Fibroblast of skin of left quadriceps (primary cell): ENCODE measurements at places on chromosomes 1 and 21.
A peak's percentile ranks its signal among the peaks of the same experiment; 100 is the strongest.

- no peak for DNase-seq
Measured at GRCh38 chr1:20787840-20788795, 1.0 kb upstream of the HP1BP3 start.

DNA sequence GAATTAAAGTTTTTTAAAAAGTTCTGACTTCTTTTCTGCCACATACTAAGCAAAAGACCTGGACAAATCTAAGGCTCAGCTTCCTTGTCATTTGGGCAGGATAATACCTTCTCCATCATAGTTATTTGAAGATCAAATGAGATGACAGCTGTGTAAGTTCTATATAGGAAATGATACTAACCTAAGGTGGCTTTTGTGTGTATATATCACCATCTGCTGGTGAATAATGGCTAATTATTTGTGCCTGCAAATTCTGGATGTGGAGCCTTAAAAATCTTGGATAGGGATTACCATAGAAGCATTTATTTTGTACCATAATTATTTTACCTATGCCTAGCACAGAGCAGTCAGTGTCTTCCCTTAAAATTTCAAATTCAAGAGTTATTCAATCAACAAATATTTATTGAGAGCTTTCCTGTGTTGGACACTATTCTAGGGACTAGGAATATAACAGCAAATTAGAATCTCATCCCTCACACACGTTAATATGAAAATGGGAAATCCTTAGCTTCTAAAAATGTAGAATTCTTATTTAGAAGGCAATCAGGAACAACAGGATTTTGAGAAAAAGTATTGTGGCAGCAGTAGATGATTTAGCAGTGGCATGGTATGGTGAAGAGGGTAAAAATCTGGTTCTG, 89.8 kb downstream of the TMEM200B start:
- no peak for DNase-seq

GRCh38 chr1:218811497-218811896, 362.2 kb upstream of the LYPLAL1 start:
- no peak for DNase-seq

GRCh38 chr1:155847823-155848529, 9.0 kb downstream of the GON4L start:
- no peak for DNase-seq

GRCh38 chr21:44294391-44295162, 5.3 kb upstream of the PFKL start:
- DNase-seq: no peak

DNA sequence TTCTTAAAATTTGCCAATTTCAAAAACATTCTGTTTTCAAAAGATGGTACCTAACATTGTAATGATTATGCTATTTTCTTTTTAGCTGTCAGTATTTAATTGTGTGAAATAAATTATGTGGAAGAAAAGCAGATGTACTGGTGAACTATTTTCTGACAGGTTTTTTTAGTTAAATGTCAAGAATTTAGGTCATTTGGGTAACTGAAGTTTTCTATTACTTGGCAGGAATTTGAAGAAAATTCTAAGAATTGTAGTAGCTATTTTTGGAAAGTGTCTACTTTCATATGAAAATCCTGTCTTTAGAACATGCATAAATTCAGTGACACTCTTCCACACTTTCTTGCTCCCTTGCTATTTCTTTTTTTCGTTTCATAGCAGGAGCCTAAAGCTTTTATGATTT, 28.5 kb upstream of the PTPRC start:
- peak; percentile 41 for DNase-seq

- DNase-seq: no peak
Measured at GRCh38 chr1:40532844-40533424, 1.5 kb downstream of the ZNF684 start.

GRCh38 chr1:162782671-162783070, 7.8 kb upstream of the HSD17B7 start:
- DNase-seq: no peak

DNA sequence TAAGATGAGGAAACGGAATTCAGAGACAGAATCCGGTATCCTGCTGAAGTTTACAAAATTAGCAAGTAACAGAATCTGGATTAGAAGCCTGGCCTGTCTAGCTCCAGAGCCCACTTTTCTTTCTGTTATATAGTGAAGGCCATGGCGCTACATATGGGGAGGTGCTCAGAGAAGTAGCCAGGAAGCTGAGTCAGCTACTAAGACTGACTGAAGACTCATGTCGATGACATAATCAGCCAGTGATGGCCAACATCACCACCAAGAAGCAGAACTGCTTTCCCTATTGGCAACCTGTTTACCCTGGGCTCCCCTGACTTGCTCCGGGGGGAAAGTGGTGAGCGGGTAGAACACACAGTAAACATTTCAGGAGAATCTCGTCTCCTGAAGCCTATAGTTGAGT, 18.8 kb downstream of the LRRC52 start:
- DNase-seq: no peak

- DNase-seq: no peak
Measured at GRCh38 chr21:46092811-46093667, 4.9 kb upstream of the COL6A2 start.

DNA sequence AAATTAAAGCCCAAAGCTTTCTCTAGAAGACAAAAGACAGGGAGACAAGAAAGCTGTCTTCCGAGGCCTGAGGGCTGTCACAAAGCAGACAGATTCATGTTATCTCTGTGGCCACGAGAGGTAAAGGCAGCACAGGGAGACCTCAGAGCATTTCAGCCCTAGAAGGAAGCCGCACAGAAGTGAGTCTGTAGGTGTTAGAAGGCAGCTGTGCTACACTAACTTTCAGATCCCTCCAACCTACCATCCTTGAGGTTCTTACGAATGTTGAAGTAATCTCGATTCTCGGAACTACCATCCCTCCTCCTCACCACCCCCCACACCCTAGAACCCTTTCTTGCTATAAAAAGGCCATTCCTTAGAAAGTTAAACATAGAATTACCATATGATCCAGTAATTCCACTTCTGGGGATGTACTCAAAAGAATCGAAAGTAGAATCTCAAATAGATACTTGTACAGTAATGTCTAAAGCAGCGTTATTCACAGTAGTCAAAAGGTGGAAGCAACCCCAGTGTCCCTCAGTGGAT, 21.5 kb upstream of the LYST start:
- no peak for DNase-seq

DNA sequence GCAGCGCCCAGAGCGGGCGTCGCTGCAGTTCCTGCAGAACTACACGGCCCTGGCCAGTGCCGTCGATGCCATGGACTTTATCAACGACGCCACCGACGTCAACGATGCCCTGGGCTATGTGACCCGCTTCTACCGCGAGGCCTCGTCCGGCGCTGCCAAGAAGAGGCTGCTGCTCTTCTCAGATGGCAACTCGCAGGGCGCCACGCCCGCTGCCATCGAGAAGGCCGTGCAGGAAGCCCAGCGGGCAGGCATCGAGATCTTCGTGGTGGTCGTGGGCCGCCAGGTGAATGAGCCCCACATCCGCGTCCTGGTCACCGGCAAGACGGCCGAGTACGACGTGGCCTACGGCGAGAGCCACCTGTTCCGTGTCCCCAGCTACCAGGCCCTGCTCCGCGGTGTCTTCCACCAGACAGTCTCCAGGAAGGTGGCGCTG, 22.0 kb downstream of the COL6A1 start:
- DNase-seq: no peak

GRCh38 chr1:29669912-29670311, 433.6 kb downstream of the PTPRU start:
- DNase-seq: no peak

DNA sequence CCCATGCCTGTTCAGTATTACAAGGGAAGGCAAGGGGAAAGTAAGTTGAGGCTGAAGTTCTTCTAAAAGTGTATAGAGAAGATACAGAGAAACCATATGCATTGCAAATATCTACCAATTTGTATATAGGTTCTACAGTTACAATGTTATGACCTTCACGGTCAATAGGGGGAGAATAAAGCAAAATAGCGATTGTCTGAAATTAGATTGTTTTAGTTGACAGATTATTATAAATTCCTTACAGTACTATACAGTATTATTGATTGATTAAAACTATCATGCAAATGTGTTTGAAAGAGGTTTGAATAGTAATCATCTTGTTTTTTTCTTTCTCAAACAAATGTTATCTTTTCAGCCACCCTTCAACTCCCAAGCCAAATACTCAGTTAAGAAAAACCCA, 13.7 kb upstream of the BRINP3 start:
- no peak for DNase-seq

GRCh38 chr1:245245021-245245667, 90.4 kb downstream of the KIF26B start:
- DNase-seq: no peak

DNA sequence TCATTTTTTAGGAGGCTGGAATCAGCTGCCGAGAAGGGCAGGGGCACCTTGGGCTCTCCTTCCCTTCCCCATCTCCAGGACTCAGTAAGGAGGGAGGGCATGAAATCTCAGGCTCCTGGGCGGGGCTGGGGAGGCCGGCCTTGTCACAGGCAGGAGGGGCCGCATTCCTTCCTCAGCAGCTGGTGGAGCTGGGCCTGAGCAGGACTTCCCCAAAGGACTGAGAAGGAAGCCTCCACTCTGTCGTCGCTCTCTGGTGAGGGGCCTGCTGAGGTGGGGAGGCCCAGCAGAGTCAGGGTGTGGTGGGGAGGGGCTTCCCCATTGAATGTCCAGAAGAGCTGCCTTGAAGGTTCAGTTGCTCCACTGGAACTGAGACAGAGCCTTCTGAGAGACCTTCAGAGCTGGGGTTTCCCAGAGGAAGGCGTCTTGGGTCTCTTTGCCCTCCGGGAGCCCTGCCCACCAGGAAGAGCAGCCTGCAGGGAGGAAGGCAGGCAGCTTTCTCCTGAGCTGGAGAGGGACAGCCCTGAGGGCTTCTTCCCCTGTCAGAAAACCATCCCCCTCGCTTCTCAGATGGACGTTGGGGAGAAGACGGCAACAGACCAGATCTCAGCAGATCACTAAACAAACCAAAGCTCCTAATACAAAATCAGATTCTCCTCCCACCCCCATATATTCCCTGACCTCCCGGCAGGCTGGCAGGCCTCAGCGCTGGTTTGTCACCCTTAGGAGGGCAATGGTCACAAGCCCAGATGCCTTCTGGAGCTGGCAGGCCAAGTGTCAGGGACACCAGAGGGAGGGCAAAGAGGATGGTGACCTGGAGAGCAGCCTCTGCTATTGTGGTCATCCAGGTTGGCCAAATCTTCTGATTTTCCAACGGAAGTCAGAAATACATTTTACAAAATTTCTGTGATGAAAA, 10.7 kb downstream of the KCNA10 start:
- DNase-seq: no peak

GRCh38 chr1:179021873-179022272, 3.8 kb upstream of the FAM20B start:
- no peak for DNase-seq

- DNase-seq: no peak
Measured at GRCh38 chr1:202649553-202650392, 60.5 kb downstream of the SYT2 start.

DNA sequence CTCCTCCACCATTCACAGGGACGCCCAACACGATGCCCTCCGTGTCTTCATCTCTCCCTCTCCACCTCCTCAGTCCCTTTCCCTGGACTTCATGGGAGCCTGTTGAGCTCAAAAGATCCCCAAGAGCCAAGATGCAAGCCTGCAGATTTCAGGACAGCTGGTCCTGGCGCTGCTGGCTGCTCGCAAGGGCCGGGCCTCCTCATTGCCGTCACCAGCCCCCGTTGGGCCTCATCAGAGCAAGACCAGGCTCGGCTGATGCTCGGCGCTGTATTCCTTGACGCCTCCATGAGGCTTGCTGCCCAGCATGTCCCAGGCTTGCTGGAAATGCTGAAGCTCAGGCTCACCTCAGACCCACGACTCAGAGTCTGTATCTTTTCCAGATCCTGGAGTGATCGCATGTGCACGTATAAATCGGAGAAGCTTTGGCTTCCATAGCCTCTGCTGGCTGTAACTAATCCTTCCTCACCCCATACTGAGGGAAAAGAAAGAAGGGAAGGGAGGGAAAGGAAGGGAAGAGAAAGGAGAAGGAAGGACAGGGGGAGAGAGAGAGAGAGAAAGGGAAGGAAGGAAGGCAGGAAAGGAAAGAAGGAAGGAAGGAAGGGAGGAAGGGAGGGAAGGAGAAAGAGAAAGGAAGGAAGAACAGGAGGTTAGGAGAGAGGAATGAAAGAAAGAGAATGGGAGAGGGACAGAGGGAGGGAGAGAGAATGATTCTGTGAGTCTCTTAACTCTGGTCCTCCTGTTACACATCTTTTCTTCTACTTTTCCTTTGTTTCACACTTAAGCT, 94.6 kb downstream of the KCNJ15 start:
- DNase-seq: no peak

DNA sequence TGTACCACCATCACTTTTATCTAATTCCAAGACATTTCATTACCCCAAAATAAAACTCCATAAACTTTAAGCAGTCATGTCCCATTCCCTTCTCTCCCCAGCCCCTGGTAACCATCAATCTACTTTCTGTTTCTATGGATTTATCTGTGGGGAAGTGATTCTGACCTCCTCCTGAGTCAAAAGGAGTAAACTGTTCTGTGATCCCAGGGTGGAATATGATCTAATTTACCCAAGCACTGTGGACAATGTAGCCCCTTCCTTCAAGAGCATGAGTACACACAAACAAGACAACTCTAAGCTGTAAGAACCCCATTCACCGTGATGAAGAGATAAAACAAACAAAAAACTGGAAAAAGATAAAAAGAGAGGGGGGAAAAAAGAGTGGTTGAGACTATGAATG, 77.9 kb downstream of the PLPP3 start:
- DNase-seq: no peak

- DNase-seq: no peak
Measured at GRCh38 chr1:101420406-101420805, 183.6 kb downstream of the S1PR1 start.

- no peak for DNase-seq
Measured at GRCh38 chr21:43702785-43703034, 16.2 kb upstream of the PDXK start.

GRCh38 chr21:19981938-19982337, 1016.3 kb upstream of the NCAM2 start:
- no peak for DNase-seq

- no peak for DNase-seq
Measured at GRCh38 chr1:52738893-52739292, 12.6 kb downstream of the ZYG11B start.

DNA sequence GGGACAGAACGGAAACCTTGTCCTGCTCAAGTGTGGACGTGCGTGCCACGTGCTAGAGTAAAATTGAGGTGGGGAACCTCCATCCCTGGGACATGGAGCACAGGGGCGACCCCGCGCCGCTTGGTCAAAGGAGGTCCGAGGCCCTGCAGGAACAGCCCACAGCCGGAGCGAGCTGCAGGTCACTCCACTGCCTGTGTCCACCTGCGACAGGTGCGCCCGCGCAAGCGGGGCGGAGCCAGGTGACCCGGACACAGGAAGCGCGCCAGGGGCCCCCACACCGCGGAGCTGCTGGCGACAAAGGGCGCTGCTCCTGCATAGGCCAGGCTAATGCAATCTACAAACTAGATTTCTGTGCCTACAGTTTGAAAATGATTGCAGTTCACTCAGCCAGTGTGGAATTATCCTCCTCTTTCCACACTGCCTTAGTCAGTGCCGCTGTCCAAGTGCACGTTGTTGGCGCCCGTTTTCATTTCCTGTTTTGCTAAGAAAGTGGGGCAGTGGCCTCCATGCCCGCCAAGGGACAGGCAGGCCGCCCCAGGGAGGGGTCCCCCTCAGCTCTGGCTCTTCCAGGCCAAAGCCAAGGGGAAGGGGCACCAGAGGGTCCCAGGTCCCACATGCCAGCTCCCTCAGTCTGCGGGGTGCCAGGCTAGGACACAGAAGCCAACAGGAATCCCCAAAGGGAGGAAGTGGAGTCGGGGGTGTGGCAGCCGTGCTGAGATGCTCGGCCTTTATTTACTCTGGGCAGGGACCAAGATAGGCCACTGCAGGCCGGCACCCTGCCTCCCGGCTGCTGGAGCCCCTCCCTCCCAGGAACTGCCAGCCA, 4.3 kb upstream of the NADK start:
- DNase-seq: no peak
